ENCODE measurements at places on chromosomes 3 and 15. TPM values are rescaled to one million over a fixed set of nuclear protein-coding genes. Genes with fewer than 3 reads are reported as not detected.

- no peak for DNase-seq
Measured at GRCh38 chr3:57078344-57078634, 17.8 kb downstream of the SPATA12 start.

DNA sequence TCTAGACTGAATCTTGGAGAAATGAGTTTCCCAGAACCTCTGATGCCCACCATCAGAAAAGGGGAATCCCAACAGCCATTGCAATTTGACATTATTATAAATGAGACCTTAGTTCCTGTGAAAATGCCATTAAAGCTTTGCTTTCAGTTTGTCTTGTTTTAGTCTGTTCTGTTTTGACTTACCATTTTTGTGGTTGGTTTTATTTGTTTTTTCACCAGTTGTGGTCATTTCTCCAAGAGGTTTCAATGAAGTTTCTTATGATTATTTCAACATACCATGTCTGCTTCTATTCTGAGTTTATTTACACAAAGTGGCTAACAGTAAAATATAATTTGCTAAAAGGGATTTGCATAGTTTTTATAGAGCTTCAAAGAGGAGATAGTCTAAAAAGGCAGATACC is 175.0 kb upstream of the MCTP2 start:
- DNase-seq, result no peak

GRCh38 chr3:123778991-123779622 is 105.0 kb downstream of the MYLK start:
- no peak for DNase-seq

The TMCC1 gene
- total RNA-seq, result 12.4 TPM

DNA sequence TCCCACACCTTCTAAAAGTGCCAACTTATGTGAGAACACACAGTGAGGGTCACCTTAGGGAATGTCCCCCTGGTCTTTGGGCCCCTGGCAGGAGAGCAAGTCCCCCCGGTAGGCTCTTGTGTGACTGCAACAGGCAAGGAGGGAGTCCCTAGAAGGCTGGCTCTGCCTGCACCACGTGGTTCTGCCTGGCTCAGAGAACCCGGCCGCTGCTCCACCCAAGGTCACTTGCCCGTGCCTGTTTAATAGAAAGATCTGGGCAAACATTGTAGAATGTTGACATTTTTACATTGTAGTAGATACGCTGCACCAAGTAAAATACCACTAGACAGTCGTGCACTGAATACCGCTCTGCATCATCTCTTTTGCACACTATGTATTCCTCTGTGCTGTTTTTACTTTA is 21.9 kb downstream of the GABRA5 start:
- DNase-seq, result no peak

- DNase-seq, result peak; percentile 26
Measured at GRCh38 chr3:87997298-87997697, 61.5 kb downstream of the CGGBP1 start.

The IL16 gene
- total RNA-seq, result 0.20 TPM

DNA sequence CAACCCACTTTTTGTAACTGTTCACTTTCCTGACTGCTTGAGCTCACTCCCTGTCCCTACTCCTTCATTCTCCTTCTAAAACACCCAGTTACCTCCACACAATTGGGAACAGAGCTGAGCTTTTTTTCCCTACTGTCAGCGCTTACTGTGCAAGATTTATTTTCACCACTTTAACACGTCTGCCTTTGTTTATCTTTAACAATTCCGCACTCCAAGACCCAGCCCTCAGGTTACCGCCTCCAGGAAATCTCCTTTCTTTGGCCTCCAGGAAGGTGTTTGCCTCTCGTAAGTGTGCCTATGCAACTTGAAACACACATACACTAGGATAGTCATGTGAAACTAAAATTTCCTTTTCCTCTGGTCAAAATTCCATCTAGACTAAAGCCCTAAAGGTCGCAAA is 271.9 kb upstream of the TPRG1 start:
- no peak for DNase-seq

GRCh38 chr3:420584-420983 is 224.0 kb downstream of the CHL1 start:
- DNase-seq, result no peak

Data from pulmonary artery endothelial cell (primary cell).